Activated naive CD8-positive, alpha-beta T cell treated with anti-CD3 and anti-CD28 coated beads, Interleukin-2, amount 10 ng/mL, durations not matched to agents 7 days and 5 days (primary cell): ENCODE measurements at places on chromosomes 6 and 20.

DNA sequence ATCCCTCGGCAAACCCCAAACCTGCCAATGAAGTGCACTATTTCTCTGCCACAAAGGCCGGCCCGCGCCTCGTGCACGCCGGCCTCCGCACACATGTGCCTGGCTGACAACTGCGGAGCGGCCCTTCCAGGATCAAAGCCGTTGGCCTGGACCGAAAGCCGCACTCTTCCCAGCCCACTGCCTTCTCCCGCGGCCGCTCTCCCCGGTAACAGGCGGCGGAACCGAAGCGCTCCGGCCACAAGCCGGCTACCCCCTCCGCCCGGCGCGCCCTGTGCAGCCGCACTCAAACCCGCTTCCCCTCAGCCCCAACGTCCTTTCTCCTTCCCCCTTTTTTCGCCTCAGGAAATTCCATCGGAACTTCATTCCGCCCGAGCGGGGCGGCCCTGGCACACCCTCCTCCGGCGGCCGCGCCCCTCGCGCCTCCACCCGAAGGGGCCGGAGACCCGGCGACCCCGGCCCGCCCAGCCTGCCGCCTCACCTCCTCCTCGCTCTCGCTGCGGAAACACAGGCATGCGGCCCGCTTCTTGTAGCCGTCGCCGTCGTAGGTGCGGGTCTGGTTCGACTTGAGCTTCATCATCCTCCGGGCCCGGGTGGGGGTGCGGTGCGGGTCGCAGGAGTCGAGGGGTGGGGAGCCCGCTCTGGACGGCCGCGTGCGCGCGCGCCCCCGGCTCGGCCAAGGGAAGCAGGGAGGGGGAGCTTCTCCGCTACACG, 528 bp downstream of the NUDT3 start:
- H3K36me3 ChIP-seq: no peaks in the 10 kb centered on the region
- DNase-seq: peak; percentile 71
- H3K4me3 ChIP-seq: no peak overlapping the region
- peaks cover 5% of the 10 kb centered on the region for H3K4me1 ChIP-seq

- no peaks in the 10 kb centered on the region for H3K4me1 ChIP-seq
- peaks cover 6% of the 10 kb centered on the region for H3K36me3 ChIP-seq
These were observed 124.1 kb downstream of the PHF3 start for GRCh38 chr6:63759605-63760105.

DNA sequence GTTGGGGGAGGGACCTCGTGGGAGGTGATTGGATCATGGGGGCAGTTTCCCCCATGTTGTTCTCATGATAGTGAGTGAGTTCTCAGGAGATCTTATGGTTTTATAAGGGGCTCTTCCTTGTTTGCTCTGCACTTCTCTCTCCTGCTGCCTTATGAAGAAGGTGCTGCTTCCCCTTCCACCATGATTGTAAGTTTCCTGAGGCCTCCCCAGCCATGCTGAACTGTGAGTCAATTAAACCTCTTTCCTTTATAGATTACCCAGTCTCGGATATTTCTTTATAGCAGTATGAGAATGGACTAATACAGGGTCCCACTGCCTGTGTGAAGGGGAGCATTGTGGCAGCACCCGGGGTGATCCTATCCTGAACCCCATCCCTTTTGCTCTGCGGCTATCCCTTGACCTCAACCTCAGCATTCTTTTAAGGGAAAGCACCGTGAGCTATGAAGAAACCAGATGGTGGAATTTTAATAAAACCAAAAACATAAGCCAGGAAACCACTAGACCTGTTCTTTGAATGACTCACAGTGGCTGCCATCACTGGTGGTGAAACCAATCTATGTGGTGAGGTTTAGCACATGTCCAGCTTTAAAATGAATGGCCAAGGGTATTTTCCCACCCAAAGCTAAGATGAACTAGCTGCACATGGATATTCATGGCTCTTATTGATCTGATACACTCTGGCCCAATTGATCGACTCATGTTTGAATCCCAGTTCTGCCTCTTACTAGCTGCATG, 62.2 kb downstream of the ZDHHC14 start:
- H3K27me3 ChIP-seq: peaks cover 10% of the 10 kb centered on the region
- H3K4me3 ChIP-seq: no peak overlapping the region
- H3K4me1 ChIP-seq: peaks cover 9% of the 10 kb centered on the region
- no peak for DNase-seq
- peaks cover 16% of the 10 kb centered on the region for H3K36me3 ChIP-seq

DNA sequence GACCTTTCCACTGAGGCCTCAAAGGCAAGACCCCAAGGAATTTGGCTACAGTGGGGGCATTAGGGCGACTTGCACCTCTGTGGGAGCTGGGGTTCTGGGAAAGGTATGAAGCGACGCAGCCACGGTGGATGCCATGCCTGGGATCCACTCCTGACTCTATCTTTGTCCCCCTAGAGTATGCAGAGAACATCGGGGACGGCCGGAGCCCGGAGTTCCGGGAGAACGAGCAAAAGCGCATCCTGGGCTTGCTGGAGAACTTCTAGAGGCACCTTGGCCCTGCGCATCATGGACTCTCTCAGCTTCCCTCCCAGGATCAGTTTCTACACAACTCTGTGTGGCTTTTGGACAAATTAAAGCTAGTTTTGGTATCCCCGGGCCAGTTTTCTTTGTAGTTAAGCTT, 31.2 kb upstream of the VSTM2L start:
- H3K27ac ChIP-seq: no peak overlapping the region
- H3K4me1 ChIP-seq: no peaks in the 10 kb centered on the region
- H3K27me3 ChIP-seq: no peaks in the 10 kb centered on the region
- no peak for DNase-seq

GRCh38 chr20:36063916-36064657, 90.5 kb upstream of the EPB41L1 start:
- H3K27me3 ChIP-seq: peaks cover 15% of the 10 kb centered on the region
- H3K4me1 ChIP-seq: no peaks in the 10 kb centered on the region
- H3K4me3 ChIP-seq: peak overlapping the region; percentile 88
- no peak for DNase-seq
- no peak overlapping the region for H3K27ac ChIP-seq
